Left colon (tissue), 2 donors: ENCODE measurements at places on chromosomes 13 and 19. TPM values are rescaled to one million over a fixed set of nuclear protein-coding genes. Genes with fewer than 3 reads are reported as not detected.

DNA sequence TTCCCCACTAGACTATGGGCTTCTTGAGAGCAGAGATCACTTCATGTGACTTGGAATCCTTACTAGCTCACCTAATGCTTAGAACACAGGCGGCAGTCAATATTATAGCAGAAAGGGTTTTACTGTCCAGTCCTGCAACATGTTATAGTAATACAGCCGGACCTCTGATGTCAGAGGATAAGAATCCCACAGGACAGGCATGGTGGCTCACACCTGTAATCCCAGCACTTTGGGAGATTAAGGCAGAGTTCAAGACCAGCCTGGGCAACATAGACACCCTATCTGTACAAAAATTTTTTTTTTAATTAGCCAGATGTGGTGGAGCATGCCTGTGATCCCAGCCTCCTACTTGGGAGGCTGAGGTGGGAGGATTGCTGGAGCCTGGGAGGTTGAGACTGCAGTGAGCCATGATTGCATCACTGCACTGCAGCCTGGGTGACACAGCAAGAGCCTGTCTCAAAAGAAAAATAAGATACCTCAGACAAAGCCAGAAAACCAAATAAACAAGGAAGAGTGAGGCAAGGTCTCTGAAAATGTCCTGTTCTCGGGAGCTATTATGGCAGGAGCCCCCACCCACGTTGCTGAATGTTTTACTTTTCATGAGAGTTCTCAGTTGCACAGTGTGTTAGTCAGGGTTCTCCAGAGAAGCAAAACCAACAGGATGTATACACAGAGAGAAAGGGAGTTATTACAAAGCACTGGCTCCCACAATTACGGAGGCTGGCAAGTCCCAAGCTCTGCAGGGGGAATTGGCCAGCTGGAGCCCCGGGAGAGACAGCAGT, 100.8 kb downstream of the UBL3 start:
- DNase-seq: no peak

- peak; percentile 80 for DNase-seq
These were observed 13.7 kb downstream of the PPFIA3 start for GRCh38 chr19:49132974-49133609.

FAM32A gene
- 78.8 TPM for total RNA-seq

ALOX5AP gene
- 4.9 TPM for total RNA-seq
